ENCODE measurements at places on chromosomes 13 and 19.

DNA sequence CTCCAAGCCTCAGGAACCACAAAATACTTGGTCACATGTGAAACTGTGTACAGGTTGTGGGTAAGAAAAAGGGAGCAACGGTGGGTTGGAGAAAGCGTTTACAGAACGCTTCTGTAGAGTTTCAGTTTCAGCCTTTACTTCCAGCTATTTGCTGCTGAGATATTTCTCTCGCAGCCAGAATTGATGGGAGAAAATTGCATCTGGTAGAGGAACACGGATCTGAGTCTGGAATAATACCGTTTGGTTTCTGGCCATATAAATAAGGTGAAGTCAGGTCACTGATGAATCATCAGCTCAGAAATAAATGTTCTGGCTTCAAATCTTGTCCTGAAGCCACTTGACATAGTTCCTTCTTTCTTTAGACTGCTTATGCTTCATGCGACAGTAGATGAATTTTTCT lies 20.3 kb upstream of the RFC3 start:
- H3K36me3 ChIP-seq = no peaks in the 10 kb centered on the region
- H3K27me3 ChIP-seq = no peaks in the 10 kb centered on the region
- no peak for DNase-seq
- H3K4me1 ChIP-seq = peaks cover 4% of the 10 kb centered on the region
- H3K27ac ChIP-seq = peak overlapping the region; percentile 49

DNA sequence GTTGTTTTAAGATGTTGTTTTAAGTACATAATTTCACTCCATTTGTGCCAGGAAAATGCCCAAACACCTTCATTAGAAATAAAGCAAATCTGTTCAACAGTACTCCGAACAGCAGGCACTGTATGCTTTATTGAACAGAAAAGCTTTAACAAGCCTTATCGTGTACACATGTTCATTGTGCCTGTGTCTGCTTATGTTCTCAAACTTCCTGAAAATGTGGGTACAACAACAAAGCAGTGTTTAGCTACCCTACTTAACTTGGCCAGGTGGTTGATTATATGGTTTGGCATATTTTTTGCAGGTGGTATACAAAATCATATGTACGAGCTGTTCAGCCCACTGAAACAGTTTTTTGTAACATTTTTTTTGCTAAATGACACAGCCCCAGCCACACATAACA lies 718.0 kb downstream of the DACH1 start:
- no peaks in the 10 kb centered on the region for H3K4me1 ChIP-seq
- DNase-seq = no peak
- H3K4me3 ChIP-seq = no peak overlapping the region
- H3K36me3 ChIP-seq = no peaks in the 10 kb centered on the region

DNA sequence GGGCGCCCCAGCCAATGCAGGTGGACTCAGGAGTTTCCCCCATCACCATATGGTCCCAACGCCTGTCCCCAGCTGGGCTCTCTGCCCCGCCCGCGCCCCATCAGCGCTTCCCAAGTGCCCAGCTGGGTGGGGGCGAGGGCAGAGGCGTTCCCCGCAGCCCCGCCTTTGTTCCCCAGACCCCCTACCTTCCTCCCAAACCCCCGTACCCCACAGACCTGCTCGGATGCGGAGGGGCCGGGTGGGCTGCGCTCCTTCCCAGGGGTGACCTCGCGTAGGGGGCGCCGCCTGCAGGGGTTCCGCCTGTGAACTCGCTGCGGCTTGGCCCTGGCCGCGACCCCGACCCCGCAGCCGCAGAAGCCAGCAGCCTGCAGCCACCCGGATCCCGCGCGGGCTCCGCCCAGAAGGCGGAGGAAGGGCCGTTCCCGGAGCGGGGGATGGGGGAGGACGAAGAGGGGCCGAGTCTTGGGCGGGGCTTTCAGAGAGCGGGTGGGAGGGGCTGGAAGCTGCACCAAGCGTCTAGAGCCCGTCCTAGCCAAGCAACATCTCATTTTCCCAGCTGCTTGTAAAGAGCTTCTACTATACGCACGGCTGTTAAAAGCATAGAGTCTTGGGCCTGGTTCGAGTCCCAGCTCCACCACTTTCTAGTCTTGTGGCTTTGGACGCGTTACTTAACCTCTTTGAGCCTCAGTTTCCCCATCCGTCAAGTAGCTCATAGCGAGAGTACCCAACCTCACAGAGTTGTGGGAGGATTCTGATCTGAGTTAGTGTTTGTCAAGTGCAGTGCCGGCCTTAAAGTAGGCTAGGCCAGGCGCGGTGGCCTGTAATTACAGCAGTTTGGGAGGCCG lies at the start of gene RAB3D:
RAB3D (minus strand) TSS at position 404 of the 845 bp plus-strand sequence. CDS start 2,258 bp downstream, outside the sequence.
- H3K4me1 ChIP-seq = peaks cover 27% of the 10 kb centered on the region
- peak within 1 kb of the TSS; percentile 98 for H3K4me3 ChIP-seq
- peaks cover 52% of the 10 kb centered on the region for H3K36me3 ChIP-seq
- peak; percentile 51 for DNase-seq
- no peaks in the 10 kb centered on the region for H3K27me3 ChIP-seq

DNA sequence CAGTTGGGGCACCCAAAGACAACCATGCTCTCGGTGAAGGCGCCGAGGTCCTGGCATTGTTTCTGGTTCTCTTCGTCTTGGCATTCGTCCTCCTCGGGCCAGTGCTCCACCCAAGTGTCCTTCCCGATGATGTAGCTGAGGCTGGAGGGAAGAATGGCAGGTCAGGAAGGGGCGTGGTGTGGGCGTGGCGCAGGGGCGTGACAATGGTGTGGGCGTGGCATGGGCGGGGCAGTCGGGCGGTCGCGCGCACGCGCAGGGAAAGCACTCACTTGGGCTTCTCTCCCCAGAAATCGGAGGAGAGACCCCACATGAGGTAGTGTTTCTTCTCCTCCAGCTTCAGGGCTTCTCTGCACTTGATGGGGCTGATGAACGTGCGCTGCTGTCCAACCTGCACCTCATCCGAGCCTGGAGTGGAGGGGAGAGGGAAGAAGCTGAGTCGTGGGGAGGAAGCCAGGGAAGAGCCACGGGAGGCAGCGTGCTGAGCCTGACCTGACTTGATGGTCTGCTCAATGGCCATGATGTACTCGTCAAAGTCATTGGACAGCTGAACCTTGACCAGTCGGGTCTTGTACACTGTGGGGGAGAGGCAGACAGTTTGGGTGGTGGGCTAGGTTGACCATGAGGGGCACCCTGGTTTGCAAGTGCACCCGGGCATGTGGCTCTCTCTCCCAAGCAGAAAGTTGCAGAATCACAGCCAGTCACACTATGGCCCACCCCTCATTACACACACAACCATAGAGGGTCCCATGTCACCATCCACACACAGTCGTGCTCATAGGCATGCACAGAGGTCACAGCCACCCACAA lies 8.1 kb upstream of the TNFSF14 start:
- no peaks in the 10 kb centered on the region for H3K36me3 ChIP-seq
- no peaks in the 10 kb centered on the region for H3K4me1 ChIP-seq
- H3K27me3 ChIP-seq = no peaks in the 10 kb centered on the region
- H3K27ac ChIP-seq = no peak overlapping the region
- no peak for DNase-seq
- no peak overlapping the region for H3K4me3 ChIP-seq

- no peak overlapping the region for H3K27ac ChIP-seq
- no peaks in the 10 kb centered on the region for H3K27me3 ChIP-seq
- no peak for DNase-seq
- no peaks in the 10 kb centered on the region for H3K4me1 ChIP-seq
- H3K36me3 ChIP-seq = no peaks in the 10 kb centered on the region
These were observed 30.2 kb upstream of the TRPC4 start for GRCh38 chr13:37899753-37900152.
